ENCODE measurements at places on chromosomes 13 and 19.

GRCh38 chr13:45695198-45695730 lies 6.9 kb upstream of the CBY2 start:
- no peak for DNase-seq

GRCh38 chr13:20714161-20714560 lies 10.7 kb downstream of the IL17D start:
- no peak for DNase-seq

DNA sequence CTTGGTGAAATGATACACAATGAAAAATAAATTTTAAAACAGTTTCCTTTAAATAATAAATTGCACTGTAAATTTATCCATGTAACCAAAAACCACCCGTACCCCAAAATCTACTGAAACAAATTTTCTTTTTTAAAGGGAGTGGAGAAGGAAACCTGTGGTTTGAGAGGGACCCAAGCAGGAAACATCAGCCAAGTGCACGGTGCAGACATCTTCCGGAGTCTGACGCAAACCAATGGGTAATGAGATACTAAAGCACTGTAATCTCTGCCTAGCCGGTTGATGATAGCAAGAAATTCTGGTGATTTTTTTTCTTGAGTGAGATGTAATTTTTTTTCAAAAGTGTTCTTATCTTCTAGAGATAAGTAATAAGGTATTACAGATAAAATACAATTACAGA lies 115.4 kb downstream of the ABCC4 start:
- DNase-seq: no peak

DNA sequence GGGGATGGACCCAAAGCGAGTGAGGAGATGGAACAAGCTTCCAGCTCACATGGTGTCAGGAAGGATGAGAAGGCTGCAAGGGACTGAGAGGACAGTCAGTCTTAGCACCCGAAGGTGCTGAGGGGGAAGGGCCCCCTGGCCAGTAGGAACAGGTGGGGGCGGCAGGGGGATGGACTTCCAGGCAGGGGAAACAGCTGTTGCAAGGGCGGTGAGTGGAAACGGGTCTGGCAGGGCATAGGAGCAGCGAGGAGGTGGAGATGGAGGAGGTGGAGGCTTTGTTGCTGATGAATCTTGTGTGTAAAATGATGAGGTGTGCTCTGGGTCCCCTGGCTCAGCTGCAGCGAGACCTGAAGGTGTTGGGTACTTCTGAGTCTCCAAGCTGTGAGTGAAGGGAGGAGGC lies 1.2 kb downstream of the MAP1S start:
- DNase-seq: no peak

GRCh38 chr13:25252752-25253151 lies 34.5 kb downstream of the MTMR6 start:
- DNase-seq: no peak

DNA sequence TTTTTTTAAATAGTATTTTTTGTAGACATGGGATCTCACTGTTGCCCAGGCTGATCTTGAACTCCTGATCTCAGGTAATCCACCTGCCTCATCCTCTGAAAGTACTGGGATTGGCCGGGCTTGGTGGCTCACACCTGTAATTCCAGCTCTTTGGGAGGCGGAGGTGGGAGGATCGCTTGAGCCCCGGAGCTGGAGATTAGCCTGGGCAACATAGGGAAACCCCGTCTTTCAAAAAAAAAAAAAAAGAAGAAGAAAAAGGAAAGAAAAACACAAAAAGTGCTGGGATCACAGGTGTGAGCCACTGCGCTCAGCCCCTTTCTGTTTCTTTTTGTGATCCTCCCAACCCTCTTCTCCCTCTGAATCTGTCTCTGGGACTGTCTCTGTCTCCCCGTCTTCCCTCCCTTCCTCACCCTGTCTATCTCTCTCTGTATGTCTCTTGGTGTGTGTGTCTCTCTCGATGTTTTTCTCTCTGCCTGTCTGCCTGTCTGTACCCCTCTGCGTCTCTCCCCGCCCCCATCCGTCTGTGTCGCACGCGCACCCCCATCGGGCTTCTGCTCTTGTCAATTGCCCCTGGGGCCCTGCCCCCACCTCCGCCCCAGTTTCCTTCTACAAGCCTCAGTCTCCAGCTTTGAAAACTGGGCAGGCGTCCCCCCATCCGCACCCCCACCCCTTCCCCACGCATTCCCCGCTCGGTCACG lies 540 bp upstream of the ZFP36 start:
- no peak for DNase-seq

DNA sequence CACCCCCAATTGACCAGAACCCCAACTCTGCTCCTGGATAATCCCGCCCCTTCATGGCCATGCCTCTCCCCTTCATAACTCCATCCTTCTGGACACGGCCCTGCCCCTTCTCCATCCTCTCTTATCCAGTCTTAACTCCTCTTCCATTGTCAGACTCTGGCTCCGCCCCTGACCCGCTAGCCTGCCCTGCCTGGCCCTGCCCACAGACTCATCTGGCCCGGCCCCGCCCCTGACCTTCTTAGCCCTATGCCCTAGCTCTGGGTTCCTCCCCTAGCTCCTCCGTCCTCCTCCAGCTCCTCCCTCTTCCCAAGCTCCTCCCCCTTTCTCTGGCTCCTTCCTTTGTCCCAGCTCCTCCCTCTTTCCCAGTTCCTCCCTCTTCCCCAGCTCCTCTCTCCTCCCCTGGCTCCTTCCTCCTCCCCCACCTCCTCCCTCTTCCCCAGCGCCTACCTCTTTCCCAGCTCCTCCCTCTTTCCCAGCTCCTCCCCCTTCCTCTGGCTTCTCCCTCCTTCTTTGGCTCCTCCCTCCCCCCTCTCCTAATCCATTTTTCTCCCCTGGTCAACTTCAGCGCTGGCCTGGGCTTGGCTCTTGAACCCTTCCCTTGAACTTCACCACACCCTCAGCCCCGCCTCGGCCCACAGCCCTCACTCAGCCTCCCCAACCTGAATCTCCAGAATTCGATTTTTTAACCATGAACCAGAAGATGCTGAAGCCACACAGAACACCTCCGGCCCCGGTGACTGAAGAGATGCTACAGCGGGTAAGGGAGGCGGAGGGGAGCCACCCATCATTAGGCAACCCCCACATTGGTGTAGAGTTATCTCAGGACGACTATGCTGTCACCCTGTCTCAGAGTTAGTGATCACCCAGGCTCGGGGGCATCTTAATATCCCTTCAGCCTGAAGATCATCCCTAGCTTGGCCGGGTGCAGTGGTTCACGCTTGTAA lies 9.2 kb upstream of the ZNF358 start:
- DNase-seq: peak; percentile 30

DNA sequence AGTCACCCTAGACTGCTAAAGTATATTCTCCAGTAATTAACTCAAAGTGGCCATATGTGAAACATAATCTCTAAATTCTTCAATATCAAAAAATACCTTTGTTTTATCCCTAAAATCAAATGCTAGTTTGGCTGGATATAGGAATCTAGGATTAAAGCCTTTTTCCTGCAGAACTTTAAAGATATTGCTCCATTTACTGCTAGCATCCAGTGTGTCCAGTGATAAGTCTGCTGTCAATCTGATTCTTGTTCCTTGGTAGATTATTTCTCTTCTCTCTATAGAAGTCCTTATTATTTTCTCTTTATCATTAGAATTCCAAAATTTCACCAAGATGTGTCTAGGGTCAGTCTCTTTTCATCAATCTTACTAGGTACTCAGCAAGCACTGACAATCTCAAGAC lies 384.6 kb downstream of the FGF14 start:
- no peak for DNase-seq

GRCh38 chr13:77918391-77919245 lies at the start of gene EDNRB:
Gene EDNRB (minus strand): TSS chr13:77918831. CDS start chr13:77918573, 258 bp downstream.
- DNase-seq: peak; percentile 17

DNA sequence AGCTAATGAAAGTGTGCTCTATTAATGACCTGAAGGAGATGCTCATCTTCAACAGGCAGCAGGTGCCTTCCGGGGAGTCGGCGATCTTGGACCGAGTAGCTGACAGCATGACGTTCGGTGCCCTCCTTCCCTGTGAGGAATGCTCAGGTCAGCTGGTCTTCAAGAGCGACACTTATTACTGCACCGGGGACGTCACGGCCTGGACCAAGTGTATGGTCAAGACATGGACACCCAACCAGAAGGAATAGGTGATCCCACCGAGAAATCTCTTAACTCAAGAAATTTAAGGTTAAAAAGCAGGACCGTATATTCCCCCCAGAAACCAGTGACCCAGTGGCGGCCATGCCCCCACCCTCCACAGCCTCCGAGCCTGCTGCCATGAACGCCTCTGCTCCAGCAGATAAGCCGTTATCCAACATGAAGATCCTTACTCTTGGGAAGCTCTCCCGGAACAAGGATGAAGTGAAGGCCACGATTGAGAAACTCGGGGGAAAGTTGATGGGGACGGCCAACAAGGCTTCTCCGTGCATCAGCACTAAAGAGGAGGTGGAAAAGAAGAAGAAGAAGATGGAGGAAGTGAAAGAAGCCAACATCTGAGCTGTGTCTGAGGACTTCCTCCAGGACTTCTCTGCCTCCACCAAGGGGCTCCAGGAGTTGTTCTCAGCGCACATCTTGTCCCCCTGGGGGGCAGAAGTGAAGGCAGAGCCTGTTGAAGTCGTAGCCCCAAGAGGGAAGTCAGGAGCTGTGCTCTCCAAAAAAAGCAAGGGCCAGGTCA lies 22.8 kb upstream of the ANKRD10 start:
- no peak for DNase-seq

All from NCI-H1930 (cell line).